GM19239 (cell line): ENCODE measurements at places on chromosomes 16 and 17.

GRCh38 chr17:79670537-79671084 lies 59.8 kb upstream of the RBFOX3 start:
- DNase-seq, result no peak

- DNase-seq, result no peak
Observed at GRCh38 chr17:14340857-14341754, 40.2 kb downstream of the HS3ST3B1 start.

- DNase-seq, result no peak
Observed at GRCh38 chr17:81417879-81418709, 22.8 kb downstream of the BAHCC1 start.

DNA sequence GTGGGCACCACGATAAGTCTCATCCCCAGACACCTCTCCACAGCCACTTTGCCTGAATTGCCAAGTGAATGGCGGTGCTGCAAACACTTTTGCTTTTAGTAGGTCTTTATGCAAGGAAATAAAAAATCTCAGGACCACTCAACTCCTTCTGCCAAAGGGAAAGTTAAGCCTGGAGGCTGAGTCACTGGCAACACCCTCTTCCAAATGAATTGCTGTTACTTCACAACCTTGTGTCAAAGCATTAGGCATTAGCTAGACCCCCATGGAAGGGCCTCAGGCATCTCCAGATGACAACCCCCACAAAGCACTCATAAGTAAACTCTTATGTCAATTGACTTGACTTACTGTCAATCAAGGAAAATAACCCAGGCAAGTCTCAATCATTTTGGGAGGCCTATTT lies 43.0 kb downstream of the RNF112 start:
- DNase-seq, result no peak

- no peak for DNase-seq
Observed at GRCh38 chr16:90031186-90031930, 12.1 kb upstream of the DBNDD1 start.

DNA sequence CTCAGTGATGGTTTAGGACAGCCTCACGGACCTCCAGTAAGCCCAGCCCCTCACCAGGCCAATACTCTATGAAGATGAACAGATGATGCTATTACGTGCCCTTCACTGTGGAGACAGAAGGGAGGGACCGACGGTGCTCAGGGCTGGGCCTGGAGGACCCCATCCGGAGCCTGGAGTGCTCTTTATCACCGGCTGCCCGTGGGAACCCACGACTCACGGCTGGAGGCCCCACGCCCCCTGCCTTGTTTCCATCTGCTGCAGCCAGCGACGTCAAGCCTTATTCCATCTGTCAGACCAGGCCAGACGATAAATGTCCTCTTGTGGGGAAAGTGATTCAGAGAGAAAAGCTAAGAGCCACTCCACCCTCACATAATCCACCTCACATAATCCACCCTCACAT lies 4.0 kb upstream of the TIMM22 start:
- DNase-seq, result no peak

DNA sequence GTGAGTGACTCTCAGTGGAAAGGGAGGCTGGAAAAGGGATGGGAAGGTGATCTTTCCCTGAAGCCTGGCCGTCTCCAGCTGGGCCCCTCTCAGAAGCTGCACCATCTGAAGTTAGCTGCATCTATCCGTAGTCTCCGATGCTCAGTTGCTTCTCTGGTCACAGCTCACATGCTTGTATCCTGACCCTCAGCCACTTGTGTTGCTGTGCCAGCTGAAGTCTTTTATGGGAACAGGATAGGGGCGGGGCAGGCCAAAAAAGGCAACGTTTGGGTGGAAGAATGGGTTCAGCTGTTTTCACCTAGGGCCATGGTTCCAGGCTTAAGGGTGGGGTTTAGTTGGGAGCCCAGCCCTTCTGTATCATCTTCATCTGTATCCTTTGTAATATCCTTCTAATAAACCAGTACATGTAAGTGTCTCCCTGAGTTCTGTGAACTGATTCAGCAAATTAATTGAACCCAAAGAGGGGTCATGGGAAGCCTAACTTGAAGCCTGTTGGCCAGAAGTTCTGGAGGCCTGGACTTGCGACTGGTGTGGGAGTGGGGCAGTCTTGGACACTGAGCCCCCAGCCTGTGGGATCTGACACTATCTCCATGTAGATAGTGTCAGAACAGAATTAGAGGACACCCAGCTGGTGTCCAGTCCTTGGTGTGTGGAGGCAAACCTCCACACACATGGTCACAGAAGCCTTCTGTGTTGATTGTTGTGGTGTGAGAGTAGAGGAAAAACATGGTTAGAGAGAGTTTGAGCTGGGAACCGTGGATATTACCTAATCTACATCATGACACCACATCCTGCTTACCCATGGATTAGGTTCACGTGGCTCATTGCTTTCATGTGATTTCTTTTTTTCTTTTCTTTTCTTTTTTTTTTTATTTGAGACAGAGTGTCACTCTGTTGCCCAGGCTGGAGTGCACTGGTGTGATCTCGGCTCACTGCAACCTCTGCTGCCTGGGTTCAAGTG lies 49.3 kb upstream of the FBXO47 start:
- no peak for DNase-seq

DNA sequence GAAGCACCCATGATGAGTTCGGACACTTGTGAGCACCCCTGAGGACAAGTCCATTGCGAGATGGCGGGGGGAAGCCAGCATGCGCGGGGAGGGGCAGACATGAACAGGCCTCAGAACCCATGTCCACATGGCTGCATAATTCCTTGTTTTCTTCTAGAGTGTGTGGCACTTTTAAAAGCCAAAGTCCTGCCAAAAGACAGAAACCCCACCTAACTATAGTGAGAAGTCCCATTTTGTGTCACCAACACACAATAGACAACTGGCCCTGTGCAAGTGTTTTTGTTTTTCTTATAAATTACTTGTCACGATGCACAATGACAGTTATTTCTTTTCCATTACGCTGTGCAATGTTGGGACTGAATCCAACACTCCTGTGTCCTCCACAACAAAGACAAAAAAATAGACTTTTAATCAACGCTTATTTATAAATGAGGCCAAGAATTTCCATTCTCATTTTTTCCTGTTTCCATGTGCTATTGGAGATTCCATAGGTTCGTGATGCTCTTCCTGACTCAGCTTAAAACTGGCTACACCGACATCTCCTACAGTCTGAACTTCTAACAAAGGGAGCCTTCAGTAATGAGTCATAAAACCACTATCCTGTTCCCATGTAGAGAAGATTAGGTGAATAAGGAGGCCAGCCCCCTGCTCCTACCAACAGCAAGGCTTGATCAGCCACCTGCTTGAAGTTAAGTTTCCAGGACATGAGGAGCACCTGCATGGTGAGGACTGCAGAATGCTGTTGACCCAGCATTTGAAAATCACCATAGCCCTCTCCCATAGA lies 98.9 kb downstream of the ZNF423 start:
- no peak for DNase-seq

GRCh38 chr16:78684655-78685375 lies 585.4 kb downstream of the WWOX start:
- DNase-seq, result no peak

DNA sequence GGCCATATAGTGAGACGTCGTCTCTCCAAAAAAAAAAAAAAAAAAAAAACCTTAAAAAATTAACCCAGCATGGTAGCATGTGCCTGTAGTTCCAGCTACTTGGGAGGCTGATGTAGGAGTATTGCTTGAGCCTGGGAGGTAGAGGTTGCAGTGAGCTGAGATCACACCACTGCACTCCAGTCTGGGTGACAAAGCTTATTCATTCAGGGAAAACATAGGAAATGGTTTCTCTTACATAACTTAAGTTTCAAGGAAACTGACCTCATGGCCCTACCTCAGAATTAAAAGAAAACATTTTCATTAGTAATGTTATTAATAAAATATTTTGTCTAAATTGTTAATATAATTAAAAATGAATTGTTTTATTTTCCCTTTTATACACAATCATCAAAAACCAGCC lies 31.4 kb downstream of the COG1 start:
- no peak for DNase-seq

GRCh38 chr17:66468241-66469087 lies 166.1 kb downstream of the PRKCA start:
- no peak for DNase-seq

- no peak for DNase-seq
Observed at GRCh38 chr17:47730681-47731080, 2.4 kb upstream of the TBX21 start.

GRCh38 chr17:54901230-54901822 lies 674 bp downstream of the TOM1L1 start:
- DNase-seq, result no peak
